Activated CD8-positive, alpha-beta T cell treated with anti-CD3 and anti-CD28 coated beads for 36 hours (primary cell): ENCODE measurements at places on chromosomes 16 and 17.

DNA sequence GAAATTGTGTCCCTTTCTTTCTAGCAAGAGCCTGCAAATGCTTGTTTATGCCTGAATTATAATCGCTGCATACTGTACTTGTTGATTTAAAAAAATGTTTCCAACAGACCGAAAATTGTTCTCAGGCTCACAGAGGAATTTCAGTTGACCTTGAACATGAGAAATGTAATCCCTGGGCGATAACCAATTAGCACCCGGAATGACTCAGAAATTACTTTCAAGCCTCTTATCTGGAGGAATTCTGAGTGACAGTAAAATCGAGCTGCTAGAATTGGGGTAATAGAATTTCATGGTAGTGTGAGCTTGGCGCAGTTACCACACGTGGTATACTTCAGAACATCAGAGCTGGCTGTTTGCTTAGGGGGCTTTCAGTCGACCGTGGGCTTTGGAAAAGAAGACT, 139.1 kb upstream of the CACNG3 start:
- DNase-seq, result no peak

DNA sequence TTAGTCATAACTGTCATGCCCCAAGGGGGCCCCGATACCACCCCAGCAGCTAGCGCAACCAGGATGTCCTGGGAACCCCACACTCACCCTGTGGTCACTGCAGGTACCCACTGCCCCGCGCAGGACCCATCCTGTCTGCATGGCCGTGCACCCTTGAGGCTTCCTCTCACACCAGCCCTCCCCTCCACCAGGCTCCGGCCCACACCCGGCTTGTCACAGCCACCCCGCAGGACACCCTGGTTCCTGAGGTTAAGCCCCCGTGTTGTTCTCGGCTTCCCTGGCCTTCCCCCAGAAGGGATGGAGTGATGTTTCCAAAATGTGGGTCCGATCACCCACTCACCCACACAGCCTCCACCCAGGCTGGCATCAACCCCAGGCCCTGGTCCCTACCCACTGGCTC, 7.5 kb downstream of the DNASE1L2 start:
- no peak for DNase-seq

- no peak for DNase-seq
Observed at GRCh38 chr17:71872843-71873485, 247.9 kb upstream of the SOX9 start.

DNA sequence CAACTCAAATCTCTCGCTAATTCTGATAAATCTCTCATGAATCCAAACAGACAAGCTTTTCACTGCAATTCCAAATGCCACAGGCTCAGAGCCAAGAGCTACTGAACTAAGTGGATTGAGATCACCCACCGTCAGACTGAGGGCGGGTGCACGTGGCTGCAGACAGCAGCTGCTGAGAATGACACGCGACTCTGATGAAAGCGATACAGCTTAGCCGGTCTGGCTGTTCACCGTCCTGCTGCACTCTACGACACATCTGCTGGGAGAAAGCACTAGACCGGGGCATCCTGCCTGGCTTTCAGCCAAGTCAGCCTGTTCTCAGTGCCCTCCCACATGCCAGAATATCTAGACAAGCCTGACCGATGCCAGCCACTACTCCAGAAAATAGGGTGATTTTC, 42.6 kb downstream of the KLHDC4 start:
- peak; percentile 28 for DNase-seq
